NCI-H2081 (cell line): ENCODE measurements at places on chromosomes 6 and 20.

- no peak for DNase-seq
These were observed 21.1 kb downstream of the CDC40 start for GRCh38 chr6:110201151-110201884.

GRCh38 chr6:156545931-156546330 lies 231.2 kb upstream of the ARID1B start:
- DNase-seq = no peak

GRCh38 chr20:16216914-16217230 lies 356.4 kb downstream of the KIF16B start:
- no peak for DNase-seq

DNA sequence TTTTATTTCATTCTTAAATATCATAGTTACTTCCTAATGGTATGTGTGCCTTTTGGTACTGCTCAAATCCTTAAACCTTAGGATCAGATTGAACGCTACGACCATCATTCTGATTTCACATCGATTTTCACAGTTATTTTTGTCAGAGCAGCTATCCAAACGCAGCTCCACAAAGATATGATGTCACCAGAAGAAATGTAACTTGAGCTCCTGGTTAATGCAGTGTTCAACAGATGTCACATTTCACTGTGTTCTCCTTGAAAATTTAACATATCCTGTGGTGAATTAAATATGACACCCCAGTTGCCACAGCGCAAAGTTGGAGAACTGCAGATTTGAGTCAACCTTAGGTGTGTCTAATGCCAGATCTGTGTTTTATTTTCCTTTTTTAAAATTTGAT lies 81.4 kb downstream of the CTNNBL1 start:
- DNase-seq = no peak

DNA sequence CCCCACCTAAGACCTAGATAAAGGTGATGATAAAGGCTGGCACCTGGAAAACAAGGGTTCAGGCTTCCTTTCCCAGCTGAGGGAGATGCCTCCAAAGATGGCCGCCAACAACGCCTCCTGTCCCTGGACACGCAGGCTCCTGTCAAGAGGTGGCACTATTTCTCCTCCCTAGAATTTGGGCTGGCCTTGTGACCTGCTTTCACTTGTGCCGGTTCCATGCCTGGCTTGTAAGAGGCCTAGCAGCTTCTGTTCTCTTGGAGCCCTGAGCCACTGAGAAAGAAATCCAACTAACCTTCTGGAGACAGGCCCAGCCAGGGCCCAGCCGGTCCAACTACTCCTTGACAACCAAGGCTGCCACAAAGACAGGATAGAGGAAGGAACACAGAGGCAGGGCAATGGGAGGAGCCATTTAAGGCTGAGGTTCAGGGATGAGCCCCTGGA lies 60.2 kb upstream of the RALY start:
- DNase-seq = no peak

GRCh38 chr20:20215976-20216727 lies 151.8 kb upstream of the INSM1 start:
- DNase-seq = peak; percentile 94

- DNase-seq = no peak
These were observed 152.3 kb upstream of the NEDD9 start for GRCh38 chr6:11384531-11385309.

GRCh38 chr20:41087777-41088176 lies 49.6 kb upstream of the PLCG1 start:
- peak; percentile 33 for DNase-seq

GRCh38 chr6:72560721-72561593 lies 60.9 kb upstream of the KCNQ5 start:
- DNase-seq = no peak

DNA sequence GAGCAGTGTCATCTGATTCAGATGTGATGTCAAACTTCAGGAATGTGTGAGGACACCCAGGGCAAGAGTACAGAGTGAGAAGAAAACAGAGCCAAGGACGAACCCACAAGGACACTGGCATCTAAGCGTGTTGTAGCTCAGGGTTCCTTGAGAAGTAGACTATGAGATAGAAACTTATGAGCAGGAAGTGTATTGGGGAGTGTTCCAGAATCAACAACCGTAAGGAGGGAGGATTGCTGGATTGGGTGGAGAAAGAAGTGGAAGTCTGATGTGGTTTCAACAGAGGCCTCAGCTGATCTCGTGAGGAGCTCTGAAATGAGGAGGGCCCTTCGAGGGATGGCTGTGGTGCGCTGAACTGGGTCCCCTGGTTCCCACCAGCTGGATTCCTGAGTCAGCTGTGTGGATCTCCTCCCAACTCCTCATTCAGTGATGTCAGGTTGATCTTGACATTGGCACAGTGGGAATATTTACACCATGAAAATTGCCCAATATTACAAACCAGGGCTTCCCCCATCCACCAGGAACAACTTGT lies 25.7 kb upstream of the IGF2R start:
- DNase-seq = no peak

- no peak for DNase-seq
These were observed 466.6 kb upstream of the JAG1 start for GRCh38 chr20:11140359-11140758.

GRCh38 chr6:16651871-16652270 lies 109.4 kb downstream of the ATXN1 start:
- no peak for DNase-seq

DNA sequence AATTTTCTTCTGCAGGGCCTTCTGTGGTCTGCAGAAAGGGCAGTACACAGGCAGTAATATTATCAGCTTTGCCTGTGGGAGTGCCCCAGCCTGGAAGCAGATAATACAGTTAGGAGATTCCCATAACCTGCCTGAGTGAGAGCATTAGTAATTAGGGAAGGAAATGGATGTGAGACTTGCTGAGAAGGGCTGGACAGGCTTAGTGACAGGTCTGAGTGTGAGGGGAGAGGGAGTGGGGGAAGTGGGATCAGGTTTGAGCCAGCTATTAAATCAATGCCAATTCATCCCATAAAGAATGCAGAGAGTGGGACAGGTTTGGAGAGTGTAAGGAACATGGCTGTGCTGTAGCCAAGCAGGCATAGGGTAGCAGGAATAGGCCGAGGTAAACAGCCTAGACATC lies 10.1 kb upstream of the CFAP206 start:
- DNase-seq = no peak

- DNase-seq = no peak
These were observed 58.2 kb downstream of the KIF16B start for GRCh38 chr20:16515046-16515445.

DNA sequence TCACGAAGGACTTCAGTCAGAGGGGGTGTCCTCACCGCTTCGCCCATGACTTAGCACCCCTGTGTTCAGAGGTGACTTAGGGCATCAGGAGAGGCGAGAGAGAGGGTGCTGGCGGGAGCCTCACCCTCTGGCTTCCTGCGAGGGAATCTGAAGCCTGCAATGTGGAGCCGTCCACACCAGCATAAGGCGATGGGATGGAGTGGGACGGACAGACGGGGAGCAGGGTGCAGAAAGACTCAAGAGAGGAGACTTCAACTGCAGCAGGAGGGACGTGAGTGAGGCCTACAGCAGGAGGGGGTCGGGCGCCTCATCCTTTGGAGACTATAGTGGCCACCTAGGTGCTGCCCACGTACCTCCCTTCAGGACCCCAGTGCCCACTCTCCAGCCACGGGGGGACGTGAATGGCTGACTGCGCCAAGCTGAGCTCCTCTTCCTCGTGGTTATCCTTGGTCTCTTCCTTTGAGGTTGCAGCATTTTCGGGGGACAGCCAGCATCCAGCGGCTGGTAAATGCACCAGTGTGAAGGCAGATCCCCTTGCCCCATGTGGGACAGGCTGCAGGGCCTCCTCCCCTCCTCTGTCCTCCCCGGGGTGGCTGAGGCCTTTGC lies 26.9 kb upstream of the MLN start:
- DNase-seq = no peak

GRCh38 chr20:13671916-13672378 lies 33.2 kb upstream of the TASP1 start:
- no peak for DNase-seq

- no peak for DNase-seq
These were observed 208.8 kb upstream of the PLCB4 start for GRCh38 chr20:8860011-8860495.

DNA sequence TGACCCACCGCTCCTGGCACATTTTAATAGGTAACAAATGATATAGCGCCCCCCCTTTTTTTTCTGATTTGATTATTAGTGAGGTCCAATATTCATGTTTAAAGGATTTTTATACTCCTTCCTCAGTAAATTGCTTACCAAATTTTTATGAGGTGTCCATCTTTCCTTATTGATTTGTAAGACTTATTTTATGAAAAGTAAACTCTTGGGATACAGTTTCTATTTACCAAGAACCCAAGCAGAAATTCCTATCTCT lies 25.1 kb downstream of the TRIM27 start:
- DNase-seq = no peak
